Activated CD8-positive, alpha-beta memory T cell treated with anti-CD3 and anti-CD28 coated beads for 4 hours (primary cell): ENCODE measurements at places on chromosomes 13 and 19.

DNA sequence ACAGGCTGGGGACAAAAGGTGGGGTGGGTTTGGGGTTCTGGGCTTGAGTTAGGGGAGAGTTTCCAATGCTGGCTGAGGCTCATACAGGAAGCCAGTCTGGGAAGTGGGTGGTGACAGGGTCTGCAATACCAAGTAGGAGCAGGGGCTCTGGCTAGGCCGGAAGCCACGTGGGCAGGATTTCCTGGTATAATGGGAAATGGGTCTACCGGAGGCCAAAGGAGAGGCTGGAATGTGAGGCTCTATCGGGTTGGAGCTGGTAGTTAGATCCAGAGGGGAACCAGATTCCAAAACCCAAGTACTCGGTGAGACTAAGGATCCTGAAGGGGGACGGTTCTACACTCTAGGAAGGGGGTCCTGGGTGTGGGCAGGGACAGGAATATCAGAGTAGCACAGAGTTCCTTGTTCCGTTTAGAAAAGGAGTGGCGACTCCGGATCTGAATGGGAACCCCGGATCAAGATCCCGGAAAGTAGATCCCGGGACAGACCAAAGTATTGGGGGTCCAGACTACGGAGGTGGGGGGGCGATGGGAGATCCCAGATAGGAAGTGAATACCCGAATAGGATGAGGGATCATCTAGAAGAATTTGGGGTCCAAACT, 802 bp downstream of the CDC37 start:
- no peak for DNase-seq

DNA sequence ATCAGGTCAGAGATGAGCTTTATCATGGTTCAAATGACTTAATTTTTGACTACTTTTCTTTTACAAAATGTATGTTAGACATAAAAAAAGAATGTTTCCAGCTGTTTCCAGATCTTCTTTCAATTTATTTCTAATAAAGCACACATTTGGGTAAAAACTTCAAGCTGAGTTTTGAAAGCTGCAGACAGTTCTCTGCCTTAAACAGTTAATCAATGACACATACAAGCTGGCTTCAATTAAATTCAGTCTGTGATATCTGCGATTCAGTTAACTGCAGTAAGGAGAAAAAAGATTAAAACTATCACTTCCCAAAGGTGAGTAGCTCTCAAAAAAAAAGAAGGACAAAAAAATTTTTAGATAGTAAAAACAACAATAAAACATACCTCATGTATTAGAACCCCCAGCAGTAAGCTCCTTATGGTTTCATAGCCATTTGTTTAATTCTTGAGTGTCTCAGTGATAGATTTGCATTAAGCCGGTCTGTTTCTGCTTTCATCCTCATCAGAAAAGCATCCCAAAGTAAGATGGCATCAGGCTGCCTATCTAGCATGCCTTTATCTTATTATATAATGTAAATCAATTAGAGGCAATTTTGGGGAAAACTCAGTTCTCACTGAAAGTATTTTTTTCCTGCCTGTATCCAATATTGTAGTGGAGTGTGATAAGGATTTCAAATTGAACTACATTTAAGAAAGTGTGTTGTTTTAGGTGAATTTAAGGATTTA, 81.8 kb upstream of the STARD13 start:
- DNase-seq: no peak

DNA sequence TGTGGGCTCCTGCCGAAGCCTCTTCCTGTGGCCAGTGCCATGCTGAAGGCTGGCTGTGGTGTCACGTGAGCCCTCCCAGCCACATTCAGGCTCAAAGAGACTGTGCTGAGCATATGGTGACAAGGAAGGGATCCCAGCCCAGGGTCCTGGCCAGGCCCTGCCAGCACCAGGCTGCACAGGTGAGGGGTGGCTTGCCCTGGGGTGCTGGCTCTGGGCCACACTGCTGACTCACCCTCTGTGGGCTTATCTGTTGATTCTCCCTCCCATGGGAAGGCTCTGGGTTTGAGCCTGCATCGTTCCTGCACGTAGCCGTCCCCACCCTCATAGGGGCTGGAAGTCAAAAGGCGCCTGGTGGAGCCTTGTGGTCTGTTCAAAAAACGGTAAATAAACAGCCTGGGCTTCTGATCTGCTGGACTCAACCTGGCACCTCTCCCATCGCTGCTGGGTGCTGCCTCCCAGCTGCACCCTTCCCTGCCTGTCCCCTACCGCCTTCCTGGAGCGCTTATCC, 31.1 kb downstream of the DNM2 start:
- no peak for DNase-seq

GRCh38 chr13:99681695-99682094, 180.4 kb downstream of the TM9SF2 start:
- no peak for DNase-seq

DNA sequence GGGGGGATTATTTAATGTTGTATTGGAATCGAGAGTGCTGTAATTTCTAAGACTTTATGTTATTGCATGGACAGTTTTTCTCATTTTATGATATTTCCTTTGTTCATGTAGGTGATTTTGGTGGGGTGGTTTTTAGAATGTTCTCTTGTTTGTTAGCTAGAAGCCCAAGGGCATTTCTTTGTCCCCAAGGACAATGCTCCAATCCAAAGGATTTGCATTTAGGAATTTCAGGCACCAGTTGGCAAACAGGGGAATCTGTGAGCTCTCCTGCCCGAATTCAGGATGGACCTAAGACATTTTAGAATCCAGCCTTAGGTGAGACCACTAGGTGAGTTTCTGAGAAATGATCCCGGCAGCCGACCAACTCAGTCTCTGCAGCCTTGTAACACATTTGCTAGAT, 324.9 kb downstream of the KCNRG start:
- DNase-seq: no peak

DNA sequence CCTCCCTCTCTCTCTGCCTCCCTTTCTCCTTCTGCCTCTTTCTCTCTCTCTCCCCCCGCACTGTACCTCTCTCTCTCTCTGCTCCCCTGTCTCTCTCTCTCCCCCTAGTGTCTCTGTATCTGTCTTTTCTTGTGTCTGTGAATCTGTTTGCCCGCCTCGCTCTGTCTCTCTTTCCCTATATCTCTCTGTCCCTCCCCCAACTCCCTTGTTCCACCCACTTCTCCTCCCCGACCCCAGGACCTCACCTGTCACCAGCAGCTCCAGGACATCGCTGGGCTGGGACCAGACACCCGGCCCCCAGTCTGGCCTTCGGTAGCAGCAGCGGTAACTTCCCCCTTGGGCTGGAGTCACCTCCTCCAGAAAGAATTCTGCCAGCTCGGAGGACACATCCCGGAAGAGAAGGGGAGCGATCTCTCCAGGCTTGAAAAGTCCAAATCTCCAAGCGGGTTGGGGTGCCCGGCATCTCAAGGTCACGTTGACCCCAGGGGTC, 3.9 kb downstream of the OSCAR start:
- DNase-seq: no peak

- DNase-seq: no peak
Measured at GRCh38 chr13:27077451-27077850, 94.2 kb downstream of the USP12 start.

GRCh38 chr13:73556902-73557301, 498.1 kb downstream of the KLF5 start:
- DNase-seq: no peak

DNA sequence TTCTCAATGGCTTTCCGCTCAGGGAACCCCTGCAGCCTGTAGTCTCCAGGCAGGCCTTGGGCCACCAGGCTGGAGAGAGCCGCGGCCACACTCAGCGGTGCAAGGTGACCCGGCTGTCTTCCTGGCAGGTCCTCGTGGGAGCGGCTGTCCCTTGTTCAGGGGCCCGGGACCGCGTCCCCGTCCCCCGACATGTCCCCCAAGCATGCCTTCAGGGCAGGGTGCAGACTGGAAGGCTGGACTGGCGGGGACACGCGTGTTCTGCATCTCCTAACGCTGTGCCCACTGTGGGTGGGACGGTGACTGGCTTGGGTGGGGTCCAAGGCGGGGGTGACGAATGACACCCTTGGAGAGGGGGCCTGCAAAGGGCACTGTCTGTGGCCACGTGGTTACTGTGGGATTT, 93.6 kb downstream of the WTIP start:
- no peak for DNase-seq

GRCh38 chr19:16561382-16561781, 10.8 kb downstream of the SLC35E1 start:
- DNase-seq: no peak

GRCh38 chr19:17348700-17349099, 11.3 kb downstream of the GTPBP3 start:
- no peak for DNase-seq

DNA sequence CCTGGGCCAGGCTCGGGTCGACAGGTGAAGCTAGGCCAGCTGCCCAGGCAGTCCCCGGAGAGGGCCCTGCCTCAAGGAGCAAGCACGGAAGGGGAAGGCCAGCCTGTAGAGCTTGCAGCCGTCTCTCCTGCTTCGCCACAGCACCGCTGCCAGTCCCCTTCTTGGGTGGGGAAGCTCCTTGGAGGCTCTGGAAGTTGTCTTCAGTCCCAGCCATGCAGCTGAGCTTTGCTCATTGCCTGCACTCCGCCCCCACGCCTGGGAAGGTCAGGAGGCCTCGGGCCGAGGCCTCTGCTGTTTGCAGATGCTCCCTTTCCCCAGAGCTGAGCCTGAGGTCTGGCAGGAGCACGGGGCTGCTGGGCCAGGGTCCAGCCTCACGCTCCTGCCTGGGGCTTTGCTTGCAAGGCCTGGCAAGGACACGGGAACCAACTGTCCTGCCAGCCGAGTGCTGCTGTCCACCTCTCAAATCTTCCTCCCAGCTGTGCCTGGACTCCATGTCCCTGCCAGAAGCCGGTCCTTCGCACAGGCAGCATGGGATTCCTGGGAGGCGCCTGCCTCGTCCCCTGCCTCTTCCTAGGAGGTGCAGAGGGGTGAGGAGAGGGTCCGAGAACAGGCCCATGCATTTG, 13.3 kb downstream of the PLEKHF1 start:
- no peak for DNase-seq

DNA sequence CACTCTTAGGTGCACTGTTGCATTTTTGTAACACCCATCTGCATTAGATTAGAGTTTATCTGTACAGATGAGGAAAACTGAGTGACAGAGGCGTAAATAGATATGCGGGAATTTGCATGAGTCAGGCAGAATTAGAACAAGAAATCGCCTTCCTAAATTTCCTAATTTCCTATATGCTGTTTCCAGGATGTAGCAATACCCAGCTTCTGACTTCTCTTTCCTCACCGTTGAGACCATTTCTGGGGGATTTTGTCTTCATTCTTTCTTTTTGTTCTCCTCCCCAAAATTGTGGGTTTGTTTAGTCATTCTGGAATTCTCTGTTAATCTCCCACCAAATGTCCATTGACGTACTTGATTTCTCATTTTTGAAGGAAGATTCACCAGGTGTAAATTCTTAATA, 10.6 kb upstream of the ZNF792 start:
- DNase-seq: no peak

DNA sequence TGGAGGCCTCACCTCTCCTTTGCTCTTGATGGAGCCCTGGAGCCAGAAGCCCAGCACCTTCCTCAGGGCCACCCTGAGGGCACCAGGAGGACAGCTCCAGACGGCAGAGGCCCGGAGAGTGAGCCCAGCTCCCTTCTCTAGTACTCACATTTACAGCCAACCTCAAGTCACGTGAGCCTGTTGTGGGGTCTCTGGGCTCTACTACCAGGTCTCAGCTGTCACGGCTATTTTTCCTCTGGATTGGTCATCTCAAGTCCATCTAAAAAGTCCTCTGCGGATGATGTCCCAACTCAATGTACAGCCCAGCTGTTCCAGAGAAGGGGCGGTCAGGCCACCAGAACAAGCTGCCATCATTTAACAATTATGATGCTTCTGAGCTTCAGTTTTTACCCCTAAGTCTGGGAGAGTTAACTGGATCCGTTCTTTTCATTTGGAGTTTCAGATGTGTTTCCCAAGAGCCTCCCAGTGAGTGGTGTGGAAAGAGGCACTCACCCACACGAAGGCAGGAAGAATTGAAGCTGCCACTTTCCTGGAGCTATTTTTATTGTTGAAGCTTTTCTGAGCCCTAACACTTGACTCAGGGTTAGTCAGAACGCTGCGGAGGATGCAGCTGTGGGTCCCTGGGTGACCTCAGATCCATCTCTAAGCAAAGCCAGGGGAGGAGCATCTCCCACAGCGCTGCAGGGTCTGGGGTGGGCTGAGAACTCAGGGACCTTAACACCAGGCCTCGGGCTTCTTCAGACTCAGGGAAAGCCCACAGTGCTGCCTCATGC, 143.5 kb upstream of the UBL3 start:
- DNase-seq: no peak

DNA sequence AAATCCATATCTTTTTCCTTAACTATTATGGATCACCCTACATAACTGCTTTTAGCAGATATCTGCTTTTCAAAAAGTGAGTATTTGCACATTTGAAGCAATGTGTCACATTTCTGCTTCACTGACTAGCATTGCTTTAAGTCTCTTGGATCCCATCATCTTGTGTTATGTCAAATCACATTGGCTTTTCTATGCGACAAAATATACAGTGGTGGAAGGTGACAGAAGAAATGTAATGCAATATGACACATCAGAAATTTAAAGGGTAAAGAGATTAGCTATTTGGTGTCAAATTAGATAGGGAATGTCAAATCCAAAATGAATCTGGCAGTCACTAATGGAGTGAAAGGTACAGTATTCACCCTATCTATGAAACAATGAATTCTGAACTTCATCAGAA, 1282.1 kb upstream of the PCDH20 start:
- no peak for DNase-seq

DNA sequence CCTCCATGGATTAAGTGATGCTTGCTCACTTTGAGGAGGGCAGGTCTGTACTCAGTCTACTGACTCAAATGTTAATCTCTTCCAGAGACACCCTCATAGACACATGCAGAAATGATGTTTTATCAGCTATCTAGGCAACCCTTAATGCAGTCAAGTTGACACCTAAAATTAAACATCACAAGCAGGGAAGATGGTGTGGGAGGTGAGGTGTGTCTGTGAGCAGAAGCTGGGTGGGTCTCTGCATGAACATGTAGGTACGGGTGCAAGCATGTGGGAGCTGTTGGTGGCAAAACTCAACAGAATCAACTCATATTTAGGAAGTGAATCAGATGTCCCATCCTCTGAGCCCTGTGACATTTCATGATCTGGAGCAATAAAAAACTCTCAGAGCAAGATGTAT, 249.2 kb upstream of the SGCG start:
- no peak for DNase-seq

GRCh38 chr19:18097993-18098890, 664 bp downstream of the MAST3 start:
- no peak for DNase-seq

DNA sequence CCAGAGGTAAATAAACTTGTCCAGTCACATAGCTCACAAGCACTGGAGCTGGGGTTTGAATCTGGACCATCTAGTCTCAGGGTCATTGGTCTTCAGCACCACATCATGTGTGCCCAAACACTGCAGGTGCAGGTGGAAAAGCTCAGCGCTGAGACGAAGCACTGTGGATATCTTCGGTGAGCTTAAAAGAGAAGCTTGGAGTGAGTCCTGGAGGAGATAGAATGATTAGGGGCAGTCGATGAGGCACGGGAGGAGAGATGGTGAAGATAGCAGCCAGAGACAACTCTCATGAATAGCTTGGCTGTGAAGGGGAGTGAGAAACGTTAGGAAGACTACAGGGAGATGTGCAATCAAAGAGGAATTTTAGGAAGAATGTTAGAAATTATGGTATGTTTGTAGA, 389.3 kb downstream of the FGF9 start:
- DNase-seq: no peak
